Activated CD4-positive, alpha-beta T cell treated with anti-CD3 and anti-CD28 coated beads, Interleukin-2, amount 50 U/mL, for 48 hours (primary cell): ENCODE measurements at places on chromosomes 12 and 14.

- DNase-seq, result no peak
Measured at GRCh38 chr12:101931498-101932326, 54.3 kb downstream of the DRAM1 start.

GRCh38 chr12:6631549-6631961 is 4.2 kb downstream of the LPAR5 start:
- peak; percentile 31 for DNase-seq

DNA sequence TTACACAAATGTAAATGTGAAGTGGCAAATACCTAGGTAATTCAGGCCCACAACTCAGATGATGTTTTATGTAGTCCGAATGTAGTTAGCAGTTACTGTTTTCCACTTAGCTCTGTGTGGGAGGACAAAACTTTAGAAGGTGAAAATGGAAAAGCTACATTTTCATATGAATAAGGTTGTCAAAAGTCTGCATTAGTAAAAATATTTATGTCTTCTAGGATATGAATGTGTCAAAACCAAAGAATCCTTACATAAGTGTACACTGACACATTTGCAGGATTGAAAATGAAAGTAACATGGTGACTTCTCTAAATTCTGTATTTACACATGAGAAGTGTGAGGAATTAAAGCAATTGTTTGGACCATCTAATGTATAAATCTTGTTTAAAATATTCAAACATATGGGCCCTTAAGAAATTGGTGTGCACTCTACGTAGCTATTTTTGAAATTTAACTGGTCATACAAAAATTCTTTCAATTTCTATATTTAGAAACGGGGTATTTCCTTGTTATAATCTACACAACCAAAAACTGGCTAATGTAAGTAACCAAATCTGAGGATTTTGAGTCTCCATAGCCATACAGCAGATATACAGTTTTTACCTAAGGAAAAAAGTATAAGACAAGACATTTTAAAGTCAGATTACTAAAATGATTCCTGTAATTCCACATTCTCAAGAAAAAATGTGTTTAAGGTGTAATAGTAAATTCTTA is 5.4 kb downstream of the CDKN1B start:
- DNase-seq, result no peak

DNA sequence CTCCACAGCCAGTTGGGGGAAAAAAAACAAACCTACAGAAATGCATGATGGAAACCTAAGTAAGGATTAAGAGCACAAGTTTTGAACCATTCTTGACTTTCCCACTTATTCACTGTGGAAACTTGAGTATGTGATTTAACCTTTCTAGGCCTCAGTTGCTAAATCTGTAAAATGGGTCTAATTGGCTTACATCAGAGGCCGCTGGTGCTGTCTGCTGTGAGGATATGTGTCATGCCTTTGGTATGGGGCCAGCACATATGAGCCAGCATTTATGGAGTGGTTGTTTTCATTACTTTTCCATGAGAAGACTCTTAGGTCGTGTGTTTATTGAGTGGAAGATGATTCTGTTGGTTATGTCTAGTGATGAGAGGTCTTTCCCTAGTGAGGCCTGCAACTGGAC is 102.4 kb downstream of the ESR2 start:
- no peak for DNase-seq

GRCh38 chr14:63933711-63934110 is 80.9 kb downstream of the SYNE2 start:
- DNase-seq, result no peak

- no peak for DNase-seq
Measured at GRCh38 chr14:100903672-100904185, at the start of gene RTL1. Gene RTL1 (minus strand): TSS chr14:100903722. CDS start chr14:100884788, 18,934 bp downstream.

DNA sequence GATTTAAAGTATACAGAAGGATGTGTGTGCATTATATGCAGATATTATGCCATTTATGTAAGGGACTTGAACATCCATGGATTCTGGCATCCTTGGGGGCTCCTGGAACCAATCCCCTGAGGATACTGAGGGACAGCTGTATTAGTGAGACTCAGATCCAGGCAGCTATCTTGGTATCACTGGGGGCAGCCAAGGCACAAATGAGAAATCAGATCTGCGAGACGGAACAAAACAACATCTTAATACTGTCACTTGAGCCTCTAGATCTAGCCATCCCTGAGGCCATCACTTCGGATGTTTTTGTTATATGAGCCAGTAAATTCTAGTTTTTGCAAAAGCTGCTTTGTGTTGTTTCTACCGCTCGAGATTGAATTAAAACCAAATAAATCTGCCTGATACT is 175.1 kb upstream of the SFSWAP start:
- no peak for DNase-seq

- DNase-seq, result no peak
Measured at GRCh38 chr12:132063491-132063890, 80.6 kb downstream of the DDX51 start.

DNA sequence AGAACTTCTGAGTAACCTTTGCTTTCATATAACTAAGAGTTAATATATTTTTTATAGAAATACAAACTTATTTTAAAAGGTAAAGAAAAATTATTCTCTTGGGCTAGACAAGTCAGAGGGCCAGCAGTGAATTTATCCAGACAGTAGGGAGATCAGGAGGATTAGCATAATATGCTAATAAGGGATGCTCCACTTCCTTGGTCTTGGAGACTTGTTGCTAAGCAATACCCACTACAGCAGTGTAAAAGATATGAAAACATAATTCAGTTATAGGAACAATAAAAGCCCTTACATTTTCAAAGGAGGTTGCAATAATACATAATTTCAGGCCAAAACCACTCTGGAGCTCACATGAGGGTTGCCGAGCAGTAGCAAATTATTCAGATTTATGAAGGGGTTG is 615.6 kb downstream of the KCNH5 start:
- DNase-seq, result no peak

DNA sequence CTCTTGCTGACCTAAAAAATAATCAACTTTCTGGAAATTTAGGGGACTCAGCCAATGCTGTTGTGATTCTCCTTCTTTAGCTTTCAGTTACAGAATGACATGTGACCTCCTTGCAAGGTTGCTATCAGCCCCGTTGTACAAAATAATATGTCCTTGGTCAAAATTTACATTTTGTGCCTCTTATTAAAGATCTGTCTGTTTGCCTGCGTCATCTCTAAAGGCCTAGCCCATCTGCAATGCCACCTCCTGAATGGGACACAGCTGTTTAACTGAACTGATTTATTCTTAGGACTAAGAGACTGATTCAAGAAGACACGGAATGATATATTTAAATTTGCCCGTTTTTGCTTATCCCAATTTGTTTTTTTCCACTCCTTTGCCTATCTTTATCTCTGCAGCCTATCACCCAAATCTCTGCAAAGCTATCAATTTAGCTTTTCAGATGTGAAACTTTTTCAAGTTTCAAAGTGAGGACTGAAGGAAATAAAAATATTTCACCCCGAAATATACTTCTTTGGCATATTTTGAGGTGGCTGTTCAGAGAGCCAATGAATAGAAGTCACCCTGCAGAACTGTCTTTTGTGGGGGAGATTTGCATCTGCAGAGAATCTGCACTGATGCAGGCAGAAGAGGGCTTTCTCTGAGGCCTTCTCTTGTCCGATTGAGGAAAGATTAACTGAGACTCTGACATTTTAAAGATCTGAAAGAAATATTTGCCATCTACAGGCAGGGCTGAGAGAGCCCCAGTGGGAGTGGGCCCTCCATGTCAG is 126.0 kb downstream of the VEZT start:
- DNase-seq, result no peak

- DNase-seq, result no peak
Measured at GRCh38 chr14:65131301-65131701, 29.0 kb upstream of the MAX start.

DNA sequence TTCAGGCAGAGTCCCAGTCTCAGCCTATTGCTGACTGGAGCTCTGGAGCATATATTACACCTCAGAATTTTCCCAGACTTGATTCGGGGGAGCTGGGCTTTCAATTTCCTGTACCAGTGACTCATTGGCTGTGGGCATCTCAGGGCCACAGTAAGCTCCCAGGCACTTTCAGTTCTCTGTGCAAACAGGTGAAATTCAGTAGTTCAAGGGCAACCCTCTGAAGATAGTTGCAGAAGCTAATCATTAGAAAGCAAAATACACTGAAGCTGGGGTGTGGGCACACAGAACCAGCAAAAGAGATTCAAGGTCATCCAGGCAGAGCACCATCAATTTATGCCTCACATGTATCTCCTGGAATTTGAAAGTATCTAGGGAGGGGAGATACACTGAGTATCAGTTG is 8.1 kb upstream of the NIN start:
- DNase-seq, result no peak

DNA sequence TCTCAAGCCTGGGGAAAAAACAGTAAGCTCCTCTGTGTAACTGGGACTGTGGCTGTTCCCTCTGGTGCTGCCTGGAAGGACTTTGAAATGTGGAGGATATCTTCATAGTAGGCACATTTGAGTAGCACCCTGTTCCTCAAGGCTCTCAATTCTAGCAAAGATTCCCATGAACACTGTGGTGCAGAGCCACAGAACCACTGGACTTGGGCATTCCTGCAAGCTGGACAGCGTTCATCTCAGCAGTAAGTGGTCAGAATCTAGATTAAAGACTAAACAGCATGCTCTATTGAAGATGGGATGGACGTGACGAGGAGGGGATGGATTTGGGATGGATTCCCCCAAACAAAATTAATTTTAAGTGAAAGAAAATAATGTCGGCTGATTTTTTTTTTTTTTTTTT is 9.4 kb upstream of the YBX3 start:
- DNase-seq, result no peak

DNA sequence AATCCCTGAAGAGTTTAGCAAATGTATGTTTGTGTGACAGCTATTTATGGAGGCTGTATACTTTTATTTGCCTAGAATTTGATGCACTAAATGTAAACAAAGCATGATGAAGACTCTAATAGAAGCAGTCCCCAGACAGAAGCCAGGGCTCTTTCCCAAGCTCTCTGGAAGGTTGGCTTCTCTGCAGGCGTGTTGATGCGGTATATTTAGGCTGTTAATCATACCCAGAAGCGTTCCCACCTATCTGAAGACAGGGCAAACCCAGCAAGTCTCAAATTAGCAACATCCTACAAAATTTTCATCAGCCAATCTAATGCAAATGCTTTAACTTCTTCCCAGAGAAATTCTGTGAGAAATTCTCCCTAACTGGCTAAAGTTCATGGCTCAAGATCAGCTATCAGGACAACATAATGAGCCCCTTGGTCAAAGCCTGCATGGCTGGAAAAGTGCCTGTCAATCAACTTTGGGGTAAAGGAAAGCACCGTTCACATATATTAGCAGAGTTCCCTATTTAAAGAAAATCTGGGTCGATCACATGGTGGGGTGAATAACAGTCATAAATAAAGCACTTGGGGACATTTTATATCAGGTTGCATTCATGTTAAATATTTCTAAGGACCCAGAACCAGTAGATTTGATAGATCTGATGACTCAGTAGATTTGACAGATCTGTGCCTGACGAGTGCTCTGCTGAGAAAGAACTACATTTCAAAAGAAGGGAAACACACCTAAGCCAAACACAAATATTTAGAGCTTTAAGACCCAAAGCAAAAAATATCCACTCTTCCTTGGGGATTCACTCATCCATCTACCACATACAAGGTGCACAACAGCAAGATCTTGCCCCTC is 46.6 kb downstream of the KSR2 start:
- no peak for DNase-seq

DNA sequence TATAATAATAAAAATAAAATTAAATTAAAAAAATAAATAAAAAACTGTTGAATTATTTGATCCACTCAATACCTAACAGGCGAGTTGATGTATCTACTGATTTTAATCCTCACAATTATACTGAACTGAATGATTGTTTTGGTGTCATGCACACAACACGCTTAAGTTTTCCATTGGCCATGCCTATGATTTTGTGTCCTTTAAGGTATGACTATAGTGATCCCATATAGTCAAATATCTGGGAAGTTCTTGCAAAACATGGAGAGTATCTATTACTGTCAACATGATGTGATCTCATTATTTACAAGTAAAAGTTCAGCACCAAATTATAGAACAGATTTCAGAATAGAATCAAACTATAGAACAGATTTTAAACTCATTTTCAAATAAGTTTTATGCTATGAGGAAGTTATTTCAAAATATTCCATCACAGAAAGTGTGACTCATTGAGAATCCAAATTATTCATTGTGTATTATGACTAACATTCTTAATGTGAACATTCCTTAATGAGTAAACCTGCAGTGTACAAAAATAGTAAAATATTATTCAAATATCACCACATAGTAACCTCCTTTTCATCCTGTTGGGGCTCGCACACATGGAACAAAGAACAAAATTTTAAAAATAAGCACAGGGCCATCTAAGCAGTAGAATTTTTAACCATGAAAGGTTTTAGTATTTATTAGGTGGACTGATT is 190.4 kb downstream of the SLC25A21 start:
- no peak for DNase-seq

GRCh38 chr14:84095681-84096080 is 1434.3 kb upstream of the FLRT2 start:
- no peak for DNase-seq

DNA sequence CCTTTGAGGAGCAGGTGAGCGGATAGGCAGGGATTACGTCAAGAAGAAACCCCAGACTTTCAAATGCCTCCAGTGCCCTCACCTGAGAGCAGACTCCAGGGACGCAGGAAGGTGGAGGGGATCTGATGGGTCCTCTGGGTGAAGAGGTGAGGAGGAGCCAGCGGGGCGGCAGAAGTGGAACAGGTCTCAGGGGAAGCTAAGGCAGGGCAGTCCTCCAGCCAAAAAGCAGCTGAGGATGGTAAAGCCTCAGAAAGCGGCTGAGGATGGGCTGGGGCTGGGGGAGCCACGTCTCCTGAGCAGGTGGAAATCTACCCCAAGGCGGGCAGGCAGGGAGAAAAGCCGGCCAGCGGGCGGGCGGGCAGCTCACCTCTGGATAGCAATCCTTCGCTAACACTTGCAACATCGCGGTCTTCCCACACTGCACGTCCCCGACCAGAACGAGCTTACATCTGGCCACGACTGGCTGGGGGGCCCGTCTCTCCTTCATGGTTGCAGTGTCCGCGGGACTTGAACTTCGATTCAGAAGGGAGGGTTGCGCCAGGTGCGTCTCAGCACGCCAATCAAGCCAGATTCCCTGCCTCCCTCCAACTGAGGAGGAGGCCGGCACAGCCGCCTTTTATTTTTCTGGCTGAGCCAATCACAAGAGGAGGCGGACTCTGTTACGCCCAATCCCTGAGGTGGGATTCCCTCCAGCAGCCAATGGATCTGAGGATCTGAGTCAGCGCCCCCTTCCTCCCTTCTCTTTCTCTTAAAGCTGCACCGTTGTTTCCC is at the start of gene RND1:
Gene RND1 (minus strand): TSS at position 590 of the 771 bp plus-strand sequence. CDS start 103 bp downstream, at position 487.
- peak; percentile 85 for DNase-seq

DNA sequence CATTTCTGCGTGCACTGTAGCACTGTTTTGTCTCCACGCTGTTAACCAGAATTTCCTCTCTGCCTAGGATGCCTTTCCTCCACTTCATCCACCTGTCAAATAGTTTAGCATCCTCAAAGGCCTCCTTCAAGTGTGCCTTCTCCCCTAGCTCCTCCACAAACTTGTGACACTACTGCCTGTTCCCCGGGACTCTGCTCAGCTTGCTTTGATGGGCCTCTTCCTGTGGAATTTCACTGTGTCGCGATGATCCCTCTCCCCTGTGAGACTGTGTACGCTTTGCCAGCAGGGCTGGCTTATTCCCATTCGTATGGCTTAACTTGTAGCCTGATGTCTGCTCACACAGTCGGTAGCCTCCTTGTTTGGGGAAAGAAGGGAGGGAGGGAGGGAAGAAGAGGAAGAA is 426.8 kb downstream of the VRK1 start:
- DNase-seq, result no peak
